ENCODE measurements at places on chromosomes 3 and 15.

DNA sequence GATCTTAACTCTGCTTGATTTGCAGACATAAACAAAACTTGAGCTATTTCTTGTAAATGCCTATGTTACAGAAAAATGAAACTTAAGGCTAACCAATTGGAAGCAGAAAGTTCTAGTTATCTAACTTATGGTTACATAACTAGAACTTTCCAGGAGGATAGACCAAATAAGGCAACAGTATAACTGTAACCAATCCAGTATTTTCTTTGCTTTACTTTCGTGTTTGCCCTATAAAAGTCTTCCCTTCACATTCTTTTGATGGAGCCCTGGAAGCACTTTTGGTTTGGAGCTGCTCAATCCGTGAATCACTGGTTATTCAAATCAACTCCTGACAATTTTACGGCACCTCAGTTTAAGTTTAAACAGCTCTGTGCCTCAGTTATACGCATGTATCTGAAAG lies 164.6 kb downstream of the SUCLG2 start:
- no peak for DNase-seq

- DNase-seq, result no peak
These were observed 23.3 kb downstream of the SIN3A start for GRCh38 chr15:75428152-75428551.

DNA sequence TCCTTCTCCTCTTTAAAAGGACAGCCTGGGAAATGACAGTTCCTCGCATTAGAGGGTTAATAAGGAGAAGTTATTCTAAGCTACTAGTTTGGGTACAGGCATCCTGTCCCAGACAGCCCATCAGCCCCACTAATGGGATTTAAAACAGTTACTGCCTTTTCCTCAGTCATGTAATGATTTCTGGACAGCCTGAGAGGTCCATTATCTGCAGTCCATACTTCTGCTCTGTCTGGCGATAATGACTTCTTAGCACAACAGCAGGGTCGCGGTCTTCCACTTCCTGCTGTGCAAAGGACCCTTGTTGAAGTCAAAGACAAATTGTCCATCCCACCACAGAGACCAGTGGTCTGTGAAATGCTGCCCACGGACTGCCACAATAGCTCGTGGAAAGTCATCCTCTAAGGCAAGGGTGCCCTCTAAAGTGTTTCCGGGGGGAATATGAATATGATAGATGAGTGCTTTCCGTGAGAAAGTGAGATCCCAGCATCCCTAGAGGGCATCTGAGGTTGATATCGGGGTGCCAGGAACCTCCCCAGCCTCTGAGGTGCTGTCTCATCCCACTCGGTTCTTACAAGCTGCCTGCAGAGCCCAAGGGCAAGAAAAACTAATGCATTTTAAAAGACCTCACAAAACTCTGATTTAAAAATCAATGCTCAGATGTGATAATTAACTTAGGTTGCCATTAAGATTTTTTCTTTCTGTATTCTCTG lies 100.7 kb downstream of the SHOX2 start:
- no peak for DNase-seq

DNA sequence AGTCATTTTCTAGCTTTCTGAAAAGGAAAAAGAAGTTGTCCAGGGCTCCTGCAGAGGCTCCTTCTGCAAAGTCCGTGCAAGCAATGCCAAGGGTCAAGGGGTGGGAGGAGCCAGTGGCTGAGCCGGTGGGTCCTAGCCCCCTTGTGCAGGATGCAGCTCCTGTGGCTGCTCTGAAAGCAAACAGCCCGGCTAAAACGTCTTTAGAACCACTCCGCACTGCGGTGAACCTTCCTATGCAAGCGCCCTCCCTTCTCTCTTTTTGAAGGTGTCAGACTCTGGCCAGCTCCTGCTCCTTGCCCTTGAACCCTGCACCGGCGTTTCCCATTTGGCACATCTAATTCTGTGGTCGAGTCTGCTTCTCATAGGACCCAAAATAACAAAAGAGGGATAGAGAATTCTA lies 183.1 kb downstream of the UACA start:
- no peak for DNase-seq

DNA sequence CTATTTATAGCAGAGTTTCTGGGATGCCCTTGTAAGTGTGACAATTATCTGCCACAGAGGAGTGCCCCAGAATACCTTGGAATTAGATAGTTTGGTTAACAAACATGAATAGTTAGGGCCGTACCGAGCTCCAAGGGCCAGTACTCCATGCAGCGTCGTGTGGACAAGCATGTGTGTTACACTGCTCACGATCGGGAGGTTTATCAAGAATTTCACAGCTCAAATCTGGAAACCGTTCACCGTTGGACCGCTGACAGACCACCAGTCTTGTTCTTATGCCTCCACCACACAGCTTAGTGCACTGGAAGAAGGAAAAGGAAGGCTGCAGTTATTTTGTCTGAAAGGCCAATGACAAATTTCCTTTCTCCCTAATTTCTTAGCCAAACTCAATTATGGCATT lies 93.7 kb downstream of the ADAMTS9 start:
- no peak for DNase-seq

DNA sequence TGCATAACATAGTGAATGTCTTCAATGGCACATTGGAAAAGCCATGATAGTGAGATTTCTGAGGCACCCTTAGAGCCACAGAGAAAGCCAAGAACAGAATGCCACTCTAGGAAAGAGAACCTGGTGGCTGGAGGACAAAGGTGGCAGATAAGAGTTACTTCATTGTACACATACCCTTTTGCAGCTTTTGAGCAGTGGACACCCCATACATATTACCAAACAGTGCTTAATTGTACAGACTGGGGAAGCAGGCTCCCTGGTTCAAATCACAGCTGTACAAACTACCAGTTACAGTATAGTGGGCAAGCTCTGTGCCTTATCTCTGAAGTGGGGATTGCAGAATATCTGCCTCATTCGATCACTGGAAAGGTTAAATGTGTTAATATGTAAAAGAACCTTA lies 10.1 kb upstream of the GYG1 start:
- no peak for DNase-seq

GRCh38 chr3:24899901-24900603 lies 405.4 kb upstream of the THRB start:
- no peak for DNase-seq

DNA sequence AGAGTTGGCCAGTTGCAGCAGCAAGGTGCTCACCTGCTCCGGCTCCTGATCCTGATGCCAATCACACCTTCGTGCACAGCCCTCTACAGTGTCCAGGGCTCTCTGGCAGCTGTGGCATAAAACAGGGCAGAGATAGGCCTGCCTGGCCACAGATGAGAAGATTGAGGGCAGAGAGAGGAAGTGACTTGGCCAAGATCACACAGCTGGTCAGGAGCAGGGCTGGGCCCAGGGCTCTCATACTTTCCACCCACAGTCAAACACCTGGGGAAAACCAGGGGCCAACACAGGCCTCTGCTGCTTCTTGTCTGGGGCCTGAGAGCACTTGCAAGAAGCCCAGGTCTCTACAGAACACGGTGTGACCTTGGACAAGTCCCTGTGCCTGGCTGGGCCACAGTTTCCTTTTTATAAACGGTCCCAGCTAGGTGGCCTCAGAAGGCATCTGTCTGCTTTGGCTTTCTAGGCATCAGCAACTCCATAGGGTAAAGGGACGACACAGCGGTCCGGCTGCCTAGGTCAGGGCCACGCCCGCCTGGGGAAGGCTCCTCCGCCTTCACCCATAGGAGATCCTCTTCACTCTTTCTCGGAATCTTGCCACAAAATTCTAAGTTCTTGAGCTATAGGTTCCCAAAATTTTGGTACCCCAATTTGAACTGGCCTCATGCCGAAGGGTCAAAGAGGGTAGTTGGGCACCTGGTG lies 3.1 kb downstream of the ATP2B2 start:
- DNase-seq, result no peak

GRCh38 chr3:189260556-189261493 lies 89.1 kb downstream of the TPRG1 start:
- DNase-seq, result no peak

GRCh38 chr3:187833799-187834578 lies 88.7 kb upstream of the BCL6 start:
- DNase-seq, result no peak
